BJ (cell line): ENCODE measurements at places on chromosomes 11 and 22.

DNA sequence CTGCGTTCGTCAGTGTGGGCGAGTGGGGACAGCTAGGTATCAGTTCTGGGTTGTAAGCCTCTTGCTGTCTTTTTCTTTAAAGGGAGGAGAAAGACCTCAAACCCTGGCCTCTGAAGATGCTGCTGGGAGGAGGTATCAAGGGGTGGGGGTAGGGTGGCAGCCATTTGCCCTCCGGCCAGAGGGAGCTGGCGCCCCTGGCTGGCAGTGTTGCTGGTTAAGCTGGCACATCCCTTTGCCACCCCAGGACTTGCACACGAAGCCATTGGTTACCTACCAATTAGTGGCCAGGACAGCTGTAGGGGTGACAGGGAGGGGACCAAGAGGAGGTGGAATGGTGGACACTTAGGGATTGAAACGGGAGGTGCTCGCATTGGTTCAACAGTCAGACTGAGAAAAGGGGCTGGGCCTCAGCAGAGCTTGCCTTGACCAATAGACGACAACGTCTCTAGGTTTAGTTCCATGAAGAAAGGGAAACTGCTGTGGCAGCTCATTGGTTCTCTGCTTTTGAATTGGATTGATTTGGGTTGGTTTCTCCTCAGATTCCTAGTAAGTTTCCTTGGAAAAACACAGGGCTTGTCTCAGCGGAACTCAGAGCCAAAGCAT is 77.9 kb downstream of the ST3GAL4 start:
- no peak for DNase-seq

DNA sequence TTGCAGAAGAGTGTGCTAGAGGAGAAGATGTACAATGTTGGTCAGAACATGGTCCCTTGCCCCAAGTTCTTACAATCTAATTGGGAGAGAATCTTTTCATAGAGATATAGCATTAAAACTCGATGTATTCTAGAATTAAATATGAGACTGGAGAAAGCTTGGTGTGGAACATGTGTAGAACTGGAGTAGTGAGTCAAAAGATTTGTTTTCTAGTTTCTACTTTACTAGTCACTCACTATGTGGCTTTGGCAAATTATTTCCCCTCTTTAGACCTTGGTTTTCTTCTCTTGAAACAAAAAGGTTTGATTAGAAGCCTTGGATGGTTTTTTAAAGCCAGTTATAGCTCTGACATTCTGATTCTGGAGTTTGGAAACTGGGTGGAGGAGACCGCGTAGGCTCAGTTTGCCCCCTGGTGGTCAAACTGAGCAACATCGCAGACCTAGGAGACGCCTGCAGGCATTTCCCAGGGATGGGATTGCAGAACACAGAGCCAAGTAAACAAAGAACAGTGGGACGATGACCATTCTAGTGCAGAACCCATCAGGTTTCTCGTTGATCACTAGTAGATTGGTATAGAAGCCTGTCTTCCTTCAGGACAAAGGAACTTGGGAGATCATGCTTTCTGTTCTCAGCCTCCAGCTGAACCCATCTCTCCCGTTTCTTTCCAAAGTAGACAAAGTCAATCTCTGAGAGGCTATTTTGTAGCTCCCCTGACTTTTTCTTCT is 8.5 kb upstream of the CHRDL2 start:
- no peak for DNase-seq

DNA sequence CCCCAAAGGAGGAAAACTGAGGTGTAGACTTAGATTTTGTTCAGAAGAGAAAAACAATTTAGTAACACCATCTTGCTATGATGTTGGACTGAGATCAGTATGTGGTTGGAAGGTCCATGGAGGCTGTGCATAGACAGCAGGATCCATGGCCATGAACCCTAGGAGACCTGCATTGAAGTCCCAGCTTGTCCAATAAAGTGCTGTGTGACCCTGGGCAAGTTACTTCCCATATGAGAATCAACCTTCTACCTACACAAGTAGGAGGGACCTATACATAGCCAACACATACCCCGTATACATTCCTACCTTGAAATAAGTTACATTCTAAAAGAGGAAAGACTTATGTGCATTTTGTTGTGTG is 27.3 kb upstream of the ZNRF3 start:
- DNase-seq = no peak

DNA sequence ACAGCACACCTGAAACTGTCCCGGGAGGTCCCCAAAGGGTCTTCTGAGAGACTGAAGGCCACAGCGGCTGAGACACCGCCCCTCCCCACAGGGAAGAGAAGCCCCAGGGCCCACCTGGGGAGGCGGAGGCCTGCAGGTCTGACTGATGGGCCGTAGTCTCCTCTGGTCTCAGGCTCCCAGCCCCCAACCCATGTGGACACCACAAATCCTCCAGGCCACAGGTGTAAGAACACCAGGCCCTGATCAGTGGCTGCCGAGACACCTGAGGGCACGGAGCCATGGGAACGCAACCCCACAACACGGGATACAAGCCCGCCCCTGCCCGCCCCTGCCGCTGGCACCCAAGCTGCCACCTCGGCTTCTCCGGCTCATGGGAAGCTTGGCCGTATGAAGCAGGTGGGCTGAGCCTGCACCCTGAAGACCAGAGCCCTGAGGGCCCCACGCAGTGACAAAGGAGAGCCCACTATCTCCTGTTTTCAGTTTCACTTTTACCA is 46.3 kb downstream of the BRD1 start:
- no peak for DNase-seq

DNA sequence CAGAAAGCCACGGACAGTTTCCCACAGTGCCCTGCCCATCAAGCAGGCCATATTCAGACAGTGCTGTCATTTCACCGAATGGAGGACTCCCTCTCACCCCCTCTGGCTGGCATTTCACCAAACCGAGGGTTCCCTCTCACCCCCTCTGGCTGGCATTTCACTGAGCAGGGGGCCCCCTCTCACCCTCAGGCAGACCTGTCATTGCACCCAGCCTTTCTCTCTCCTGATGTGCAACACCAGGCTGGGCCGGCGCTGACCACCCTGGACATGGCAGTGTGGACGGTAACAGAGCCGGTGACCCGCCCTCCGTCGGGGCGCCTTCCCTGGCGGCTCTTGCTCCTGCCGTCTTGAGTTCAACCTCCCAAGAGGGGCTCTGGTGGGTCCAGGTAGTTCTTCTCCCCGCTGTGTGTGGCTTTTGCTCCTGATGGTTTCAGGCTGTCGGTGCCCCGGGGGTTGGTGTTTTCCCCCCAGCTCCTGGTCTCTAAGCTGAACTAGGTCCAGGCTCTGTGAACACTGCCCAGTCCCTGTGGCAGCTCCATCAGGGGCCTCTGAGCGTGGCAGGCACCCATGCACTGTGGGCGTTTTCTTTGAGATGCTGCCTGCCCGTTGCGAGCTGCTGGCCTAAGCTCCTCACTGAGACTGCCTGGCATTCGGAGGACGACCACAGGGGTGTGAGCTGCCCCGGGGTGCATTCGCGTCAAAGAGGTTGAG is 46.9 kb downstream of the SMIM38 start:
- no peak for DNase-seq

- DNase-seq = no peak
Measured at GRCh38 chr11:704228-704674, 1.8 kb upstream of the EPS8L2 start.

DNA sequence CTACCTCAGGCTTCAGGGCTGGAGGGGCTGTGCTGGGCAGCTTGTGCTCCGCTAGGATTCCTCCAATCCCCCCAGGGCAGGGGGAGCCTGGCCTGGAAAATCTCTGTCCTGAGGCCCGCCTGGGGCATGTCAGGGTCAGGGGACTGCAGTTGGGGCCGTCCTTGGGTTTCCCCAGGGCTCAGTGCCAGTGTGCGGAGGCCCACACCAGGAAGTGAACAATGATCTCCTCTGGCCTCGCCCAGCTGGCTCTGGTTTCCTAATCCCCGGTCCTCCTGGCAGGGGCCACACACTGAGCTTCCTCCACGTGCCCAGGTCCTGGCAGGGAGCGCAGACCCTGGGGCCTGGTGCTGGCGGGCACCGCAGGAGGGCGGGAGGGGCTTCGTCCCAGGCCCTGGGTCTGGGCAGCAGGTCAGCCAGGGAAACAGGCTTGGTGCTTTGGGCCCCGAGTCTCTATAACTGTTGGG is 1.4 kb upstream of the MUC2 start:
- DNase-seq = no peak

DNA sequence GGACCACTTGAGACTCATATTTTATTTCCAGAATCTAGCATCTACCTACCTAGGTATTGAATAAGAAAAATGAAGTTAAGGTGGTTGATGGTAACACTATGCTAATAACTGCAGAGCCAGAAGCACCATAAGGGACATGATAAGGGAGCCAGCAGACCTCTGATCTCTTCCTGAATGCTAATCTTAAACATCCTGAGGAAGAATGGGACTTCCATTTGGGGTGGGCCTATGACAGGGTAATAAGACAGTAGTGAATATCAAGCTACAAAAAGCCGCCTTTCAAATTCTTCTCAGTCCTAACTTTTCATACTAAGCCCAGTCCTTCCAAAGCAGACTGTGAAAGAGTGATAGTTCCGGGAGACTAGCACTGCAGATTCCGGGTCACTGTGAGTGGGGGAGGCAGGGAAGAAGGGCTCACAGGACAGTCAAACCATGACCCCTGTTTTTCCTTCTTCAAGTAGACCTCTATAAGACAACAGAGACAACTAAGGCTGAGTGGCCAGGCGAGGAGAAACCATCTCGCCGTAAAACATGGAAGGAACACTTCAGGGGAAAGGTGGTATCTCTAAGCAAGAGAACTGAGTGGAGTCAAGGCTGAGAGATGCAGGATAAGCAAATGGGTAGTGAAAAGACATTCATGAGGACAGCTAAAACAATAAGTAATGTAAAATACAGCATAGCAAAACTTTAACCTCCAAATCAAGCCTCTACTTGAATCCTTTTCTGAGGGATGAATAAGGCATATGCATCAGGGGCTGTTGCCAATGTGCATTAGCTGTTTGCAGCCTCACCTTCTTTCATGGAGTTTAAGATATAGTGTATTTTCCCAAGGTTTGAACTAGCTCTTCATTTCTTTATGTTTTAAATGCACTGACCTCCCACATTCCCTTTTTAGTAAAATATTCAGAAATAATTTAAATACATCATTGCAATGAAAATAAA is 2.1 kb downstream of the HBB start:
- no peak for DNase-seq

GRCh38 chr11:93784935-93785360 is 866 bp downstream of the MED17 start:
- DNase-seq = no peak

- DNase-seq = no peak
Measured at GRCh38 chr22:41445129-41446056, 1.2 kb downstream of the TOB2 start.

DNA sequence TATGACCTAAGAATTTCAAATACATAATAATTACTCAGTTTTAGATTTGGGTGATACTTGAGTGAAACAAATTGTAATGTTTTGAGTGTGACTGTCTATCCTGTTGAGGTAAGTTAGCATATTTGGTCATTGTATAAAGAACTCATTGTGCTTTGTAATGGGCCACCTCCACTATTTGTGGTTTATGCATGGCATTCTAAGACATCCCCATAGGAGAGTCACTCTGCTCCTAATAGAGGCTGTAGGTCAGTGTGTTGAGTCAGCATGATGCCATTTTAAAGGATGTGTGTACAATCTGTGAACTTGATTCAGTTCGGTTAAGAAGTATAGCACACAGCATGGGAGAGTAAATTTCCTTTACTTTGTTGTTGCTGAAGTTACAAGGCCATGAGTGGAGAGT is 1112.4 kb downstream of the JRKL start:
- DNase-seq = no peak

- DNase-seq = no peak
Measured at GRCh38 chr11:70068345-70068744, 9.8 kb upstream of the ANO1 start.

- no peak for DNase-seq
Measured at GRCh38 chr11:95821640-95822039, 31.3 kb downstream of the CEP57 start.

- DNase-seq = peak; percentile 59
Measured at GRCh38 chr11:76153571-76153923, 52.8 kb downstream of the WNT11 start.

DNA sequence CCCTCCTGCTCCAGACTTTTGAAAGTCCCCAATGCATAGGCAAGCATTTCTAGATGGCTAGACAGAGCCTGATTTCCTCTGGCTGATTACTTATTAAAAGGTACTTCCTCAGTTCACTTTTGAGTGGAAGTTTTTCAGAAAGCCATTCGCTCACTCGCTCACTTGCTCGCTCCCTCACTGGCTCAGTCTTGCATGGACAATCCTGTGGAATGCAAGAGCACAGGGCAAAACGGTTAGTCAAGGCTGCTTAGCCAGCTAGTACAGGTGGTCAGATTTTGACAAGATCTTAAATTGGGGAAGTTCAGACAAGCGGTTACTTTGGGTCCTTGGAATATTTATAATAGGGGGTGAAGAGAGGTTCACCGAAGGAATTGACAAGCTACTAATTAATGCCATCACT is 101.0 kb downstream of the ARL14EP start:
- no peak for DNase-seq

DNA sequence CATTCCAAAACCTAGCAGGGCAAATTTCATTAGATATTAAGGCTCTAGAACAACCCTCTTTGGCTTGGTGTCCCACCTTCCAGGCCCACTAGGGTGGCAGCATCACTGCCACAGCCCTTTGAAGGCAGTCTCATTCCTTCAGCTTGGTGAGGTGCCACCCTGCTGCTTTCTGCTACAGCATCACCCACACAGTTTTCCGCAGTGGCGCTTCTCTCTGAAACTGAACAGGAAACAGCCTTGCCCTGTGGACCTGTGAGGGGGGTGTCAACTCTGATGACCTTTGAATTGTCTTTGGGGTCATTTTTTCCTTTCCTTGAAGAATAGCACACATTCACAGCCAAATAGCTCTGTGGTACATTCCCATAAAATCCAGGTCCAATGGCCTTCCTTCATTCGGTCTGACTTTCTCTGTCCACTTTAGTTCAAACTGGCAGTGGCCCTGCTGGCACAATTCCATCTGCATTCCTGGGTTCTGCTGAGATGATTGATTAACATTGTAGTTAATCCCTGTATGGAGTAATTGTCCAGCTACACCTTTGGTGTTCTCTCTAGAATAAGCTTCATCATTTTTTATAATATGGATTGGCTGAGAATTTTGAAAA is 251.9 kb upstream of the FAT3 start:
- no peak for DNase-seq

DNA sequence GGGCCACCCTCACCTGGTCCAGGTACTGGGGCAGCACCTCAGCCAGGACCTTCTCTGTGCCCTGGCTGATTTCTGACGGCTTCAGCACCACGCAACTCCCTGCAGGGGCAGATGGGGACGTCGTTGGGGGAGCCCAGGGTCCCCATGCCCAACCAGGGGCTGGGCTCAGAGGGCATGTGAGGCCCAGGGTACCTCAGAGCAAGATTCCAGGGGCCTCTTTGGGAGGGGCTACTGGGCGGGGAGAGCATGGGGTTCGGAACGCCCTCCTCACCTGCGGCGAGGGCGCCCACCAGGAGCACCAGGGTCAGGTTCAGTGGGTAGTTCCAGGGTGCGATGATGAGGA is 8.1 kb downstream of the ALDH3B2 start:
- DNase-seq = no peak

- DNase-seq = no peak
Measured at GRCh38 chr22:44407171-44407986, 90.7 kb downstream of the RTL6 start.
